Osteoblast (primary cell): ENCODE measurements at places on chromosomes 16 and 17. TPM values are rescaled to one million over a fixed set of nuclear protein-coding genes. Genes with fewer than 3 reads are reported as not detected.

DNA sequence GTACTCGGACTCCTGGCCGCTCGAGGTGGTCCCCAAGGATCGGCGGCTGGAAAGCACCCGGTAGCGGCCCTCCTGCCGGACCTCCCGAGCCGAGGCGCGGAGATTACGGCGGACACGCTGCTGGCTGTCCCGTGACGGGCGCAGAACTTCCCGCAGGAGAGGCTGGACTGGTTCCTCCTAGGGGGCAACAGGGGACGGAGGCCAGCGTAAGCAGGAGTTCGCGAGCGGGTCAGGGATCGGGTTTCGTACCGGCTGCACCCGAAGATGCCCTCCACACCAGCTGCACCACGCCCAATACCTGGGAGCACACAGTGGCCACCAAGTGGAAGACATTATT lies 341 bp downstream of the SLC7A6OS start:
- H3K36me3 ChIP-seq = peaks cover 23% of the 10 kb centered on the region
- no peaks in the 10 kb centered on the region for H3K27me3 ChIP-seq
- peak overlapping the region; percentile 82 for H3K27ac ChIP-seq
- peak overlapping the region; percentile 95 for H3K4me3 ChIP-seq

DNA sequence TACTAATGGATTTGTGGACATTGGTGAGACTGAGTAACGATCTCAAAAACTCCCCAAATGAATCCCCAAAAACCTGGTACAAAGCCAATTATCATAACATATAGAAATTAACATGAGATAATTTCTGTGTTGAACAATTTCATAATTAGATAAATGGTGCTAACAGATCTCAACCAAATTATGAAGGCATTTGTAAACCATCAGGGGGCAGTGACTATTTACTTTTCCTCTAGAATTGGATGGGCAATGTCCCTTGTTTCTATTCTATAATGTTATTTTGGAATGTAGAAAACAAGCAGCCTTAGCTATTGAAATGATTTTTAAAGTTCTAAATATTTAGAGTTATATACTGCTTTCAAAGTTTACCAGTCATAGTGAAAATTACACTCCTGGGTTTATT lies 57.8 kb downstream of the MYH10 start:
- peaks cover 23% of the 10 kb centered on the region for H3K36me3 ChIP-seq
- no peak overlapping the region for H3K27ac ChIP-seq
- no peaks in the 10 kb centered on the region for H3K27me3 ChIP-seq
- no peak overlapping the region for H3K4me3 ChIP-seq
- no peaks in the 10 kb centered on the region for H3K4me1 ChIP-seq

GRCh38 chr16:69861292-69862030 lies 89.7 kb upstream of the CLEC18A start:
- no peaks in the 10 kb centered on the region for H3K27me3 ChIP-seq
- H3K4me3 ChIP-seq = no peak overlapping the region
- H3K36me3 ChIP-seq = no peaks in the 10 kb centered on the region
- DNase-seq = peak; percentile 85
- peaks cover 23% of the 10 kb centered on the region for H3K4me1 ChIP-seq
- H3K27ac ChIP-seq = peak overlapping the region; percentile 54

GRCh38 chr17:54096216-54096615 lies 273.5 kb downstream of the KIF2B start:
- H3K4me3 ChIP-seq = no peak overlapping the region
- H3K36me3 ChIP-seq = no peaks in the 10 kb centered on the region
- no peak overlapping the region for H3K27ac ChIP-seq

DNA sequence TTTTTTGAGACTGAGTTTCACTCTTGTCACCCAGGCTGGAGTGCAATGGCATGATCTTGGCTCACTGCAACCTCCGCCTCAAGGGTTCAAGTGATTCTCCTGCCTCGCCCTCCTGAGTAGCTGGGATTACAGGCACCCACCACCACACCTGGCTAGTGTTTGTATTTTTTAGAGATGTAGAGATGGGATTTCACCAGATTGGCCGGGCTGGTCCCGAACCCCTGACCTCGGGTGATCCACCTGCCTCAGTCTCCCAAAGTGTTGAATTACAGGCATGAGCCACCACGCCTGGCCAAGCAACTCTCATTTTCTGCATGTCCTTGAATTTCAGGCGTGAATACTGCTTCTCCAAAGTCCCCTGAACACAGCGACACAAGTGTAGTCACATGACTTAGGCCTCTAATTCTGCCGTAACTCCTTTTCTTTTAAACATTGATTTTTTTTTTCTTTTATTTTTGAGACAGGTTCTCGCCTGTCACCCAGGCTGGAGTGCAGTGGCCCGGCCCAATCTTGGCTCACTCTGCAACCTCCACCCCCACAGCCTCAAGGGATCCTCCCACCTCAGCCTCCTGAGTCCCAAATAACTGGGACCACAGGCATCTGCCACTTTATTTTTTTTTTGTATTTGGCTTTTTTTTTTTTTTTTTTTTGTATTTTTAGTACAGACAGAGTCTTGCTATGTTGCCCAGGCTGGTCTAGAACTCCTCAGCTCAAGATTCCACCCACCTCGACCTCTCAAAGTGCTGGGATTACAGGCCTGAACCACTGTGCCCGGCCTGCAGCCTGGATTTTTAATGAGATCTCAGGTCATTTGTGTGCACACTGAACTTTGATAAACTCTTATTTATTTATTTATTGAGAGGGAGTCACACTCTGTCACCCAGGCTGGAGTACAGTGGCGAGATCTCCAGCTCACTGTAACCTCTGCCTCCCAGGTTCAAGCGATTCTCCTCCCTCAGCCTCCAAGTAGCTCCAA lies 124.6 kb downstream of the KCNJ18 start:
- H3K4me1 ChIP-seq = no peaks in the 10 kb centered on the region
- H3K27ac ChIP-seq = no peak overlapping the region
- no peaks in the 10 kb centered on the region for H3K27me3 ChIP-seq
- H3K4me3 ChIP-seq = no peak overlapping the region

DNA sequence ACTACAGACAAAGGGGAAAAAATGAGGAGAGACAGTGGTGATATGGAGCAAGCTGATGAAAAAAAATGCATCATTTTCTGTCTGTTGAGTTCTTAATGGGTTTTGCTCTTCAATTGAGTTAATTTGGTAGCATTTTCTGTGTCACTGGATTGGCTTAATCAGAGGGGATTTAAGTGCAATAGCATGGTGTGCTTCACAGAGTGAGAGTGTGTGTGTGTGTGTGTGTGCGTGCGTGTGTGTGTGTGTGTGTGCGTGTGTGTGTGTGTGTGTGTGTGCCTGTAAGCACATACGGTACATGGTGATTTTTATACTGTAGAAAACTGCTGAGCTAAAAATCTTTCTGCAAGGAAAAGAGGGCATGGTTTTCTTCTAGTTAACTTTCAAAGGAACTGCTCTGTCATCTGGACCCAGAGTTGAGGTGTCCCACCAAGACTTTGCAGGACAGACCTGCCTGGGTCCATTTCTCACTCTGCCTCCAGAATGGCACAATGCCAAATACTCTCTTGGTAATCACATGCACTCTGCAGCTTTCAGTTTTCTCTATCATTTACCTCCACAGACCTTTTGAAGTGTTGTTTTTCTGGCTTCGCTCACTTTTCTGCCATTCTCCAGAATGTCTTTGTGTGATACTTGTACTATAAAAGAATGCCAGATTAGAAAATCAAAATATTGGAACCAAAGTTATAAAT lies 952.6 kb upstream of the SOX9 start:
- H3K27ac ChIP-seq = no peak overlapping the region
- no peak overlapping the region for H3K4me3 ChIP-seq
- H3K27me3 ChIP-seq = no peaks in the 10 kb centered on the region

- H3K27me3 ChIP-seq = no peaks in the 10 kb centered on the region
- peak; percentile 62 for DNase-seq
- H3K4me3 ChIP-seq = no peak overlapping the region
Measured at GRCh38 chr17:42039794-42040763, 10.3 kb downstream of the C17orf113 start.

DNA sequence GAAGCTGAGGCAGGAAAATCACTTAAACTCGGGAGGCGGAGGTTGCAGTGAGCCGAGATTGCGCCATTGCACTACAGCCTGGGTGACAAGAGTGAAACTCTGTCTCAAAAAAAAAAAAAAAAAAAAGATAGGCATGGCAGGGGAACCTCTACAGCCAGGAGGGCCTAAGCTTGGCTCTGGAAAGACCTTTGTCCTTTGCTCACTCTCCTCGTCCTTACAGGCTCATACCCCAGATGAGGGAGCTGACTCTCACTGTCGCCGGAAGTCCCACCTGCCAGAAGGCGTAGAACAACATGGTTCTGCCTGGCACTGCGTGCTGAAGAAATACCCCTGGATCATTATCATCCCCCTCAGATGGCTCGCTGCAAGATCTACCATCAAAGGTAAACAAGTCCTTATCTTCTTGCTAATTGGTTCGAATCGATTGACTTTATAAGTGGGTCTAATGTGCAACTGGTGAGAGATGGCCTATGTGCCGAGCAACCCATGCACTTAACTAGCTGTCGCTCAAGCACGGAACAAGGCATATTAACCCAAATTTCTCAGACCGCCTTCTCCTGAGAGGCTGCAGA lies 29.7 kb downstream of the RTN4RL1 start:
- no peak overlapping the region for H3K27ac ChIP-seq
- H3K27me3 ChIP-seq = peaks cover 8% of the 10 kb centered on the region
- peak; percentile 38 for DNase-seq
- no peak overlapping the region for H3K4me3 ChIP-seq

DNA sequence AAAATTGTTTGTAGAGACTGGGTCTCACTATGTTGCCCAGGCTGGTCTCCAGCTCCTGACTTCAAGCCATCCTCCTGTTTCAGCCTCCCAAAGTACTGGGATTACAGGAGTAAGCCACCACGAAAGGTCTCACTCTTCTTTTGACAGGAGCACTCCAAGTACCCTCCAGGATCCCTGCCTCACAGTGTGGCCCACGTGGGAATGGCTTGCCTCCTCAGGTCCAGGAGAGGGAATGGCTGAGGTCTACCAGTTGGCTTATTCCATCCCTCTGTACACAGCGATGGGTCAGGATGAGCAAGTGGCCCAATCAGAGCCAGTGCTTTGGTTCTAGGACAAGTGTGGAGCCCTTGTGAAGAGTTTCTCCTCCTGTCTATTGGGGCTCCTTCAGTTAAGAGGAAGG lies 73.7 kb upstream of the ZNF423 start:
- no peak overlapping the region for H3K27ac ChIP-seq
- peaks cover 3% of the 10 kb centered on the region for H3K27me3 ChIP-seq
- no peaks in the 10 kb centered on the region for H3K4me1 ChIP-seq
- H3K4me3 ChIP-seq = no peak overlapping the region
- H3K36me3 ChIP-seq = no peaks in the 10 kb centered on the region

DNA sequence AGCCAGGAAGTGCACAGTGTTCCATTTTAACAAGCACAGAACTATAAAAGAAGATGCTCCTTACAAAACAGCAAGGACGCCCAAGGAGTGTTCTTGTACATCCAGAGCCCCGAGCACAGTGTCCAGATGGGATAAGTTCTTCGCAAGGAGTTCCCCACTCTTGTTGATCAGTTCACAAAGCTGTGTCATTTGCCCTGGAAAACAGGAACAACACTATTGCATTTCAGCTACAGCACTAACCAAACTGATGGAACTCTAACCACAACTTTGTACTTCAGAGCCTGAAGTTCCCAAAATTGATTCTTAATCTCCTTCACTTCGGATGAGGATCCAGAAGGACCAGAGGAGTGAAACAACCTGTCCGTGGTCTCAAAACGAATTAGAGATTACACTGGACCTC lies 5.1 kb downstream of the COPS3 start:
- no peak overlapping the region for H3K4me3 ChIP-seq
- DNase-seq = no peak
- peaks cover 10% of the 10 kb centered on the region for H3K4me1 ChIP-seq
- H3K36me3 ChIP-seq = peaks cover 30% of the 10 kb centered on the region
- no peaks in the 10 kb centered on the region for H3K27me3 ChIP-seq
- no peak overlapping the region for H3K27ac ChIP-seq

DNA sequence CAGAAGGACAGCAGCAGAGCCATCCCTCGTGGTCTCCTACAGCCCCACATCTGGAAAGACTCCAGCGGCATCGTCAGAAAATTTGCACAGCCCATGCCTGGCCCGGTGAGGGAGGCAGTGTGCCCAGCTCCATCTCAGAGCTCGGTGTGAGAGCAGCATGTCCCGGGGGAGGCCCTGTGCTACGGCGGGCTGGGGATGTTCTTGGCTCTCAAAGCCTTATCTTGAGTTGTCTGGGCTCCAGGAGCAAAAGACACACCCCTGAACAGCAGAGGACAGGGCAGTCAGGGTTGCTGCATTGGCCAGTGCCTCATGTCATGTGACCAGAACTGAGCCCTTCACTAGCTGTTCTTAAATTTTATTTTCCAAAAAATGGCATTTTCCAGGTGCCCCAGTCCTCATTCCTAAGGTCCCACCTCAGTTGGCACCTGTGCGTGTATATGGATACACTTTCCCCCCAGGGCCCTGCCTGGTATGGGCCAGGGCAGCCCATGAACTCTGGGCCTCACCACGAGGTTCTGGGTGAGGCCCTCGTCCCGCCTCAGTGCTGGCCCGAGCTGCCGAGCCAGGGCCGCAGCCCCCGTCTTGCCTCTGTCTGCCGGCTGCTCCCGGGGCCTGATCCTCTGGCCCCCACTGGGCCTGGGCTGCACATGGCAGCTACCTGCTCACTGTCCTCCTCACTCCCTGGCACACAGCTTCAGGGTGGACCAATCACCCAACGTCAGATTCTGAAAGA lies 3.0 kb downstream of the NUDT16L1 start:
- H3K36me3 ChIP-seq = peaks cover 44% of the 10 kb centered on the region
- peaks cover 15% of the 10 kb centered on the region for H3K4me1 ChIP-seq
- no peak overlapping the region for H3K27ac ChIP-seq
- H3K27me3 ChIP-seq = no peaks in the 10 kb centered on the region
- peak; percentile 90 for DNase-seq

GRCh38 chr16:89536371-89536770 lies 24.1 kb upstream of the RPL13 start:
- no peak overlapping the region for H3K4me3 ChIP-seq
- H3K4me1 ChIP-seq = no peaks in the 10 kb centered on the region
- peak; percentile 10 for DNase-seq
- no peaks in the 10 kb centered on the region for H3K27me3 ChIP-seq

- no peak for DNase-seq
- no peaks in the 10 kb centered on the region for H3K27me3 ChIP-seq
- no peak overlapping the region for H3K4me3 ChIP-seq
- H3K36me3 ChIP-seq = no peaks in the 10 kb centered on the region
Measured at GRCh38 chr16:52492789-52493357, 54.1 kb downstream of the TOX3 start.

- H3K27ac ChIP-seq = peak overlapping the region; percentile 47
- H3K27me3 ChIP-seq = peaks cover 43% of the 10 kb centered on the region
- H3K4me3 ChIP-seq = peak overlapping the region; percentile 73
Measured at GRCh38 chr17:8119581-8120519, 1.5 kb upstream of the ALOXE3 start.

- H3K4me1 ChIP-seq = no peaks in the 10 kb centered on the region
- no peaks in the 10 kb centered on the region for H3K27me3 ChIP-seq
- no peak for DNase-seq
Measured at GRCh38 chr16:72649254-72649944, 398.5 kb downstream of the ZFHX3 start.

GRCh38 chr17:68094481-68095078 lies 59.0 kb downstream of the KPNA2 start:
- no peaks in the 10 kb centered on the region for H3K36me3 ChIP-seq
- DNase-seq = no peak
- H3K4me1 ChIP-seq = no peaks in the 10 kb centered on the region

Gene ADGRG1
- total RNA-seq = 0.29 and 0.72 TPM in 2 replicates

Gene ABCC12
- total RNA-seq = not detected in 2 replicates

Gene HNF1B
- total RNA-seq = not detected in 2 replicates

Gene CMTM2
- total RNA-seq = not detected in 2 replicates

Gene KCNAB3
- under 0.01 and 0.29 TPM in 2 replicates for total RNA-seq

Gene SKAP1
- not detected in 2 replicates for total RNA-seq

Gene BRIP1
- total RNA-seq = 5.9 and 6.2 TPM in 2 replicates

Gene HBQ1
- total RNA-seq = not detected in 2 replicates

Gene OTOA
- under 0.01 TPM in 2 replicates for total RNA-seq
